ENCODE measurements at places on chromosomes 6 and 20. TPM values are rescaled to one million over a fixed set of nuclear protein-coding genes. Genes with fewer than 3 reads are reported as not detected.

ABHD16B gene
- not detected for total RNA-seq

OVOL2 gene
- total RNA-seq, result not detected

TEAD3 gene
- total RNA-seq, result 4.6 TPM

GRCh38 chr6:132728616-132729015, 14.8 kb upstream of the VNN1 start:
- no peak for DNase-seq

GRCh38 chr20:34458631-34459030, 57.6 kb upstream of the DYNLRB1 start:
- no peak for DNase-seq
